ENCODE measurements at places on chromosomes 7 and 10.

DNA sequence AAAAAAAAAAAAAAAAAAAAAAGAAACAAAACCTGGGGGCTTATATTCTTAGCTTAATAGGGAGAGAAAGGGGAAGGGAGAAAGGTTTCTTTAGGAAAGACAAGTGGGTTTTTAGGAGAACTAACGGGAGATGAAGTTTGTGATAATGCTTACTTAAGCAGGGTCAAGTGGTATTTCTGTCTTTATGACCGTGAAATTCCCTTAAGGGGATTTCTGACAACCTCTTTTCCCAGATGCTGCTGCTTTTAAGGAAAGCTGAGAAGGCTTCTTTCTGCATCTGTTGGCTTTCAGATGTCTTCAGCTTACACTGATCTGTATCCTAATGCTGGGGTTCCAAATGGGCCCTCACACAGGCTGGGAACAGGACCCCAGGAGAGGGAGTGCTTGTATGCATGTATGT is 42.6 kb downstream of the ADAMTS14 start:
- no peak for DNase-seq

GRCh38 chr10:101763141-101763846 is 12.6 kb downstream of the FGF8 start:
- DNase-seq = no peak

GRCh38 chr7:78057571-78057970 is 259.0 kb downstream of the PHTF2 start:
- DNase-seq = no peak

- no peak for DNase-seq
Observed at GRCh38 chr7:53209129-53209528, 173.7 kb downstream of the POM121L12 start.

DNA sequence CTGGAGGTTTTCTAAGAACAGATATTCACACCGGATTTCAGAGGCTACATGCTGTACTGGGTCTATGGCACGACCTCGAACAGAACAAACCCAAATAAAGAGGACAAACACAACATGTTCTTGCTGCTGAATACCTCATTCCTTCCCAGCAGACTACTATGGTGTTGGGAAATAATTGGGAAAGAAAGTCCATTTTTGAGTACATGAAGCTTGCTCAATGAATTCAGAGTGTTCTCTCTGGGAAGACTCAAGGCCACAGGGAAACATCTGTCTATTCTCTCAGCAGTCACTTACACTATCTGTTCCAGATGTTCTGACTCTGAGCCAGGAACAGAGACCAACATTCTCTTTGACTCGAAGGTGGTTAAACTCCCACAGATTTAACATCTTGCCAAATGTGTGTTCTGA is 30.9 kb downstream of the LAMB1 start:
- DNase-seq = no peak

DNA sequence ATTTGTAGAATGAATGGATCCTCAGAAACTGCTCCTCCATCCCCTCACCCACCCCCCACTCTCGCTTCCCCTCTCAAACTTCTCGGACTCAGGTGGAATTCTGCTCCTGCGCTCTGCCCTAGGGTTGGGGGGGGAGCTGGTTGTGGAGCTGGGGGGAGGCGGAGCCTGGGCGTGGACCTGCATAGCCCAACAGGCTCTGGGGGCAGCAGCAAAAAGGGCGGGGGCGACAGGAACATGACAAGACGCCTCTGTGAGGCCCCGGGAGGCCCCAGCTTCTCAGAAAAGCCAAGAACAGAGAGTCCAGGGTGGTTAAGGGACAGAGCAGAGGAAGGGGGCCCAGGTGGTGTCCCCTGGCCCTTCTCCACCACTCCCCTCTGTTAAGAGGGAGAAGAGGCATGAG is 3.5 kb downstream of the TSC22D4 start:
- DNase-seq = no peak

DNA sequence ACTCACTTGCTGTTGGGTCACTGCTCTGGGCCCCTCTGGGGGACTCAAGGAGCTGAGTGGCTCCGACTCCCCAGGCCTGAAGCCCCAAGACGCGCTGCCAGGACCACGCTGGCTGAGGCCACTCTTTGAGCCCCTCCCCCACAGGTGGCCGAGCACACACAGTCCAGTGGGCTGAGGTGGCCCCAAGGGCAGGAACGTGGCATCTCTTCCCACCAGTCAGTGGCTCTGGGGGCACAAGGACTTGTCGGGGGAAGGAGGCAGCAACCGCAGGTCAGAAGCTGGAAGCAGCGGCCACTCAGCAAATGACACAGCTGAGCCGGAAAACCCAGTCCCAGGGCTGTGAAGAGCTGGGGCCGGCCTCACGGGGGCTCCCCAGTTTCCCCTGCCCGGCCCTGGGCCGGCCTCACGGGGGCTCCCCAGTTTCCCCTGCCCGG is 24.1 kb downstream of the GRIFIN start:
- DNase-seq = no peak

GRCh38 chr7:68984306-68984705 is 614.0 kb upstream of the AUTS2 start:
- DNase-seq = no peak

- DNase-seq = no peak
Observed at GRCh38 chr7:19112274-19113001, 5.0 kb downstream of the TWIST1 start.

DNA sequence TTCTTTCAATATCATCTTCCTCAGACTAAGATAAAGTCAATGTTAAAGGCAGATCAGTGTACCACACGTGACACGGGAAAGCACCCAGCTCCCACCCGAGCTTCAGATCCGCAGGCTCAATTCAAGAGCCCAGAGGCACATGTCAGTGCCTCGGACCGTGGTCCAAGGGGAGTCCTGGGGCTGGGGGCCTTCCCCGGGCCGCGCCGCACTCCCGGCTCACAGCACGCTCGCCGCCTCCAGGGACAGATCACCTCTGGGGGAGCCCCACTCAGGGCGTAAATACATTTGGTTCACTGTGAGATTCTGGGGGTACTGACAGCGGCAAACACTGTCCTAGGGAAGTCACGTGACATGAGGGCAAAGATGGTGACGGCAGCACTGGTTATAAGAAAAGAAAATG is 10.8 kb downstream of the BNIP3 start:
- no peak for DNase-seq

DNA sequence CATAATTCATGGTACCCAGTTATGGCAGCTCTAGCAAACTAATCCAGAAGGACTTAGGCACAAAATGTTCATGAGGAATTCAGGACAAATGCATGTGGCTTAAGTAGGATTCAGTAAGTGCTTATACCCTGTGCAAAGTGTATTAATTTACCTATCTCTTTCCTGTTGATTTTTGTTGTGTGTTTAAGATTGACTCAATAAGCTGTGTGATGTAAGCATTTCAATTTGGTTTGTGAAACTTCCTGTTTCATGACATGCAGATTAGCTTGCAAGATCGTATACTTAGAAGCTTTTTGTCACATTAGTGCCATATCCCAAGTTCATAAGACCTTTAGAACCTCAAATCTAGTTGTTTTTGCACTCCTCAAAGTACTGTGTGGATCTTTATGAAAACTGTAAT is 416.7 kb downstream of the ARL4A start:
- DNase-seq = no peak

- no peak for DNase-seq
Observed at GRCh38 chr7:43138710-43139109, 26.3 kb downstream of the HECW1 start.

GRCh38 chr10:123669886-123670285 is 3.7 kb downstream of the GPR26 start:
- DNase-seq = no peak

- DNase-seq = no peak
Observed at GRCh38 chr10:408236-408635, 273.0 kb downstream of the ZMYND11 start.

DNA sequence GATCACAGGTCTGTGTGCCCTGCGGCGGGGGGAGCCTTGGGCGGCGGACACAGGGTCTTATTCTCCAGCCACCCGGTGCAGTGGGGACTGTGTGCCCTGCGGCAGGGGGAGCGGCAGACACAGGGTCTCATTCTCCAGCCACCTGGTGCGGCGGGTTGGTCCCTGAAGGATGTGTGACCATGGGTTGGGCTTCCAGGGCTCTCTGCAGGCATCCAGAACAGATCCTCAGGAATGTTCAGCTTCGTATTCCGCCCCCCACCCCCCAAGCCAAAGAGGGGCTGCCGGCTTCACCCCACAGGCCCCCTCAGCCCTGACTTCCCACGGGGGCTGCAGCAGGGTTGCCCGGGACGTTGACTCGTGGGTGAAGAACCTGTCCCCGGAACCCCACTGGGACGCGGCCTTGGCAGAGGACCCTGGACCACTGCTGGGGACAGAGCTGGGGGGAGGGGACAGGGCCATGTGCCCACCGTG is 154.5 kb upstream of the PPP2R2D start:
- DNase-seq = no peak

GRCh38 chr10:129274748-129275474 is 192.1 kb upstream of the MGMT start:
- no peak for DNase-seq

DNA sequence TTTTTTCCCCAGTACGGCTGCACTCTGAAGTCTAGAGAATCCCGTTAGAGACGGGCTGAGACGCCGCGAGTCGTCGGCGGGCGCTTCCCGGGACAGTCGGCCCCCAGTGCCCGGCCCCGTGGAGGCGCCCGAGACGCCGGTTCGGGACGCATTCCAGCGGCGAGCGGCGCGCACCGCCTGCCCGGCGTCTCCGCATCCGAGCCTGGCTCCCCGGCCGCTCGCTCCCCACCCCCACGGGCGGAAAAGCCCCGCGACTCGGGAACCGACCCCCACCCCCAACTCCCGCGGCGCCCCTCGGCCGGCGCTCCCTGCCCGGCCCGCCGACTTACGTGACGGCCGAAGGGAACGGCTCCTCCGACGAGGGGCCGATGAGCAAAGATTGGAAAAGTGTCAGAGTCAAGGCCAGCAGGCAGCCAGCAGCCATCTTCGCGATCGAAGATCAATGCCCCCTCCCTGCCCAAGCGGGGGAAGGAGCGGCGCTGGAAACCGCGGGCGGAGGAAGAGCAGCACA is 486 bp downstream of the CACNA2D1 start:
- DNase-seq = no peak

DNA sequence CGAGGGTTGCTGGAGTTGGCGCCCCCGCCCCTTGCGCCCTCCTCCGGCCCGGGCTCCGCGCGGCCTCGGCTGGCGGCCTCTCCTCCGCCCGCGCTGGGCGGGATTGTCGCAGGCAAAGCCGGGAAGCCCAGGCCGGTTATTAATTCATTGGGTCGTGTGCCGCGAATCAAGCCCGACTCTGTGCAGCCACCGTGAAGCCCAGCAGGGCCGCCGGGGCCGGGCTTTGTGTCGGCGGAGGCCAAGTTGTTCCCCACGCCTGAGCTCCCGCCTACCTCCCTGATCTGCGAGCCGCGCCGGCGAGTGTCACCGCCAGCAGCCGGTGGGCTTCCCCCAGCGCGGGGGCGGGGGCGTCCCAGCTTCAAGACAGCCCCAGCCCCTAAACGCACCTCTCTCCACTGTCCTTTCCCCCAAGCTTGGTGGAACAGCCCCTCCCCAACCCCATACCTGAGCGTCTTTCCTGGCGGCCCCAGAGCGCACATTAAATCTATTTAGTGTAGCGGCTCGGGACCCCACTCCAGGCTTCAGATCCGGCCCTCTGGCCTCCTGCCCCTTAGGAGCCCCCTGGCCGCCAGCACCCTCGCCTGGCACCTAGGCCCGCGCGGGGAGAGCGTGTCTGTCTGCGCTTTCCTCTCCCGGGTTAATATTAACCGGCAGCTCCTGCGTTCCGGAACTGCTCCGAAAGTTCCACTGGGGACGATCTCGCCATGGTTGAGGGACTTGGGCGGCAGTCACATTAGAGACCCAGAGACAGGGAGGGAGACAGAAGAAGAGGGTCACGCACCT is 3.5 kb downstream of the SHH start:
- no peak for DNase-seq

- no peak for DNase-seq
Observed at GRCh38 chr7:101990811-101991418, 173.5 kb downstream of the CUX1 start.

GRCh38 chr10:54434782-54435181 is 366.2 kb downstream of the PCDH15 start:
- no peak for DNase-seq

DNA sequence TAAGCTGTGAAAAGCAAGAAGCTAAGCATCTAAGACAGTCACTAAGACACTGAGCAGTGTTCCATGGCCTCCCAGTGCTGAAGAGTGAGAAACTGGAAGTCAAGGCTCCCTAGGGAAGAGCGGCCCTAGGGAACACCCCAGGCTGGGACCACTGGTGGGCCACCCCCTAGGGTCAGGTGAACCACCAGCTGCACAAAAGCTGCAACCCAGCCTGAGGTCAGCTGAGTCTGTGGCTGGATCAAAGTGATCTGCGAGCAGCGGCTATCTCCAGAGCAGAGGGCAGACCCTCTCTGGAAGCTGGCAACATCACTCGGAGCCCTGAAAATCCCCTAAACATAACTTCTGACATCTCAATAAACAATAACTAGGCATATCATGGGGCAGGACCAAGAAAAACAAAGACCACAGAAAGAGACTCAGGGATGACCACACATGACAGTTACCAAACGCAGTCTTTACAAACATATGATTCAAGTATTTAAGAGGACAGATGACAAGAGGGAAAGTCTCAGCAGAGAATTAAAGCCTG is 125.8 kb downstream of the DLG5 start:
- no peak for DNase-seq

DNA sequence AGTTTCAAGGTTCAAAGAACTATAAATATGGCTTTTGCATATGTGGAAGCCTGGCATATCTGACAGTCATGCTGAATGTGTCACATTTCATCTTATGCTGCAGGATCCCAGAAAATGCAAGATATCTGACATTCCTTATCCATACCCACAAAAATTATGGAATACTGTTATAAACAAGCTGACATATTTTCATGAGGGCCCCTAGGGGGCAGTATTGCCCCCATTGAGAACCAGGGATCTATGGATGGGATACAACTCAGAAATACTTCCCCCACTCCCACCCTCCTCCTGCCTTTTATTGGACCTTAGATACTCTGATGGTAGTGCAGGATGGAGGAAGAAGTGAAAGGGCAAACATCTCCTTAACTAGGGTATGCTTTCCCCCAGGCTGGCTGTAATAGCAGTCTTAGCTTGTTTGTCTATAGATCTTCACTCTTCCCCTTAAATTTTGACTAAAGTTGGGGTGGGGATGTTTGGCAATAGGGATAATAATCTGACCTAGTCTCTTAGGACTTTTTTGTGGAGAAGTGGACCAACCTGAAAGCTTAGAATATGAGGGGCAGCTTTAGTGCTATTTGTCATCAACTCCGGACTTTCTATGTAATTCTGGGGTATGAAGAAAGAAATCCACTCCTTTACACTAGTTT is 3.5 kb upstream of the GNGT1 start:
- DNase-seq = no peak

DNA sequence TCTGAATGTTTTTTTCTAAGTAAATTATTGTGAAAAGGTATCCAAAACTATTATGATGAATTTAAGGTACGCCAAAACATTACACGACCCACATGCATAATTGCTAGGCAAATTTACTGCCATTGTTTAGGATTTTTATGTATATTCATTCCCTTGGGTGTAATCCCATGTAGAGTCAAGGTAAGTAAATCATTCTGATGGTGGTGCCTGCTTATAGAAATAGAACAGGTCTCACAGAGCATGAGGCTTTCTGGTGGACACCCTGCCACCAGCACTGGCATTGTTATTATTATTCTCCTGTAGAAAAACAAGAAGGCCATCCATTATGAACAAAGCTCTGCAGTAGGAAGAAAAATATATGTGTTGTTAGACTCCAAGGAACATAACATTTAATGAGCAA is 111.7 kb upstream of the ZNF804B start:
- no peak for DNase-seq
